Smooth muscle cell of the umbilical artery (primary cell): ENCODE measurements at places on chromosomes 4 and X. TPM values are rescaled to one million over a fixed set of nuclear protein-coding genes. Genes with fewer than 3 reads are reported as not detected.

CAPN6 gene
- total RNA-seq, result not detected in 2 replicates

MAGEA2 gene
- not detected in 2 replicates for total RNA-seq

SSX1 gene
- total RNA-seq, result not detected in 2 replicates

TRPC5OS gene
- total RNA-seq, result not detected in 2 replicates

GLRB gene
- 15.0 and 17.8 TPM in 2 replicates for total RNA-seq

FAT4 gene
- total RNA-seq, result 13.4 and 18.5 TPM in 2 replicates
